Activated CD4-positive, CD25-positive, alpha-beta regulatory T cell treated with anti-CD3 and anti-CD28 coated beads, Interleukin-2, amount 50 U/mL, for 16 hours (primary cell): ENCODE measurements at places on chromosomes 12 and 14.

DNA sequence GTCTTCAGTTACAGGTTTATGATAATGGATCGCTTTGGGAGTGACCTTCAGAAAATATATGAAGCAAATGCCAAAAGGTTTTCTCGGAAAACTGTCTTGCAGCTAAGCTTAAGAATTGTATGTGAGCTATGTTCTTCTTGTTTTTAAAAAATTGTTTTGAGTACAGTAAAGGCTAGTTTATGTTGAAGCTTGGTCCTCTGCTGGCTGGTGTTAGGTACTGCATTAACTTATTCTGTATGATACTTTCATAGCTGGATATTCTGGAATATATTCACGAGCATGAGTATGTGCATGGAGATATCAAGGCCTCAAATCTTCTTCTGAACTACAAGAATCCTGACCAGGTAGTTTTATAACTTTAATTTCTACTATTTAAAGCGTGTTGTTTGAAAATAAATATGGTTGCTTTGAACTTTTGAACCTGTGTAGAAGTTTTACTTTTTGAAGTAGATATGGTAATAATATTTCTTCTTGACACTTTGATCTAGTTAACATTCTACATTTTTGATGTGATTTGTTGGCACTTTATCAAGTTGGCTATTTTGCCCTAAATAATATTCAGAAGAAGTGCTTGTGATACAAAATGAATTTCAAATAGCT, 55.7 kb downstream of the VRK1 start:
- DNase-seq = no peak

GRCh38 chr14:35534873-35535482, 1.0 kb downstream of the INSM2 start:
- no peak for DNase-seq

DNA sequence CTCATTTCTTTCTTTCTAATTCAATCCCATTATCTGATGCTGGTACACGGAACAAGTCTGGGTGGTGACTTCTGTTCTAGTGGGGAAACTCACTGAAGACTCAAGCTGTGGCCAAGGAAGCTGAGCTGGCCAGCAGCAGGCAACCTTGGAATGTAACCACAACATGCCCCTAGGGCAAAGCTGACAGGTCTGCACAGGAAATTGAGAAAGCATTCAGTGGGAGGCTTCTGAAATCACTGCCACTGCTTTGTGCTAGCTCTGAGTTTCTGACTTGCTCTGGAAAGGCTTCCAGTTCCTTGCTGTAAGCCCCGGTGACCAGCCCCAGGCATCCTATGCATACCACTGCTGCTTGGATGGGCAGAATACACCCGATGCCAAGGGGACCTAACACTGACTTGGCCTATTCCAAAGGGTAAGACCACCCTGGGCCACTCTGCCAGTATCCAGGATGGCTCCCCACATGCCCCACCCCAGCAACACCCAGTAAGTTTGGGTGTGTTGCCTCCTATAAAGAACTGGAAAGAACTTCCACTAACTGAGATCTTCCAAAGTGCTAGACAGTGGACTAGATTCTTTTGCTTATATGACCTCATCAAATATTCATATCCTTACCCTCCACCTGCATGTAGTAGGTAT, 84.5 kb upstream of the CDKN3 start:
- no peak for DNase-seq

DNA sequence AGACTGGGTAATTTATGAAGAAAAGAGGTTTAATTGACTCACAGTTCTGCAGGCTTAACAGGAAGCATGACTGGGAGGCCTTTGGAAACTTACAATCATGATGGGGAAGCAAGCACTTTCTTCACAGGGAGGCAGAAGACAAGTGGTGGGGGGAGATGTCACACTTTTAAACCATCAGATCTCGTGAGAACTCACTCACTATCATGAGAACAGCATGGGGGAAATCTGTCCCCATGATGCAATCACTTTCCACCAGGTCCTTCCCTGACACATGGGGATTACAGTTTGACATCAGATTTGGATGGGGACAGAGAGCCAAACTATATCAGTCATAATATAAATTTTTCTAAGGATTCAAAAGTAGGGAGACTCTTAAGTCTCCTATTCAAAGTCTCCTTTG, 46.0 kb downstream of the SPIC start:
- no peak for DNase-seq

GRCh38 chr12:15732341-15733061, 56.7 kb downstream of the EPS8 start:
- no peak for DNase-seq

GRCh38 chr14:75487155-75487671, 35.1 kb upstream of the BATF start:
- no peak for DNase-seq
